ENCODE measurements at places on chromosomes 7 and 10.

GRCh38 chr7:80095545-80095944 lies 39.1 kb upstream of the GNAI1 start:
- no peak for DNase-seq

DNA sequence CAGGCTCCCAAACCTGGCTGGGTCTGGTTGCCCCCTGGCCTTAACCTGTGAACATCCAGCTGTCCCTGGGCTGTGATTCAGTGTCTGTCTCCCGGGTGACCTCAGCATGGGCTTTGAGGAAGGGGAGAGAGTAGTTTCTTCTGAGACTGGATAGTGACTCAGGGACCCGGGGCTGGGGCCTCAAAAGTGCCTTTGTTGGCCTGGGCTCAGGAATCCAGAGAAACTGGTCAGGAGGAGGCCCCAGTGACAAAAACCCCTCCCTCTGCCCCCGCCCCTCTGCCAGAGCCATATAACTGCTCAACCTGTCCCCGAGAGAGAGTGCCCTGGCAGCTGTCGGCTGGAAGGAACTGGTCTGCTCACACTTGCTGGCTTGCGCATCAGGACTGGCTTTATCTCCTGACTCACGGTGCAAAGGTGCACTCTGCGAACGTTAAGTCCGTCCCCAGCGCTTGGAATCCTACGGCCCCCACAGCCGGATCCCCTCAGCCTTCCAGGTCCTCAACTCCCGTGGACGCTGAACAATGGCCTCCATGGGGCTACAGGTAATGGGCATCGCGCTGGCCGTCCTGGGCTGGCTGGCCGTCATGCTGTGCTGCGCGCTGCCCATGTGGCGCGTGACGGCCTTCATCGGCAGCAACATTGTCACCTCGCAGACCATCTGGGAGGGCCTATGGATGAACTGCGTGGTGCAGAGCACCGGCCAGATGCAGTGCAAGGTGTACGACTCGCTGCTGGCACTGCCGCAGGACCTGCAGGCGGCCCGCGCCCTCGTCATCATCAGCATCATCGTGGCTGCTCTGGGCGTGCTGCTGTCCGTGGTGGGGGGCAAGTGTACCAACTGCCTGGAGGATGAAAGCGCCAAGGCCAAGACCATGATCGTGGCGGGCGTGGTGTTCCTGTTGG lies at the start of gene CLDN4:
Gene CLDN4, plus strand, starts transcription at position 316 of the 903 bp plus-strand sequence. Its CDS starts 206 bp downstream, at position 522.
- DNase-seq = no peak

DNA sequence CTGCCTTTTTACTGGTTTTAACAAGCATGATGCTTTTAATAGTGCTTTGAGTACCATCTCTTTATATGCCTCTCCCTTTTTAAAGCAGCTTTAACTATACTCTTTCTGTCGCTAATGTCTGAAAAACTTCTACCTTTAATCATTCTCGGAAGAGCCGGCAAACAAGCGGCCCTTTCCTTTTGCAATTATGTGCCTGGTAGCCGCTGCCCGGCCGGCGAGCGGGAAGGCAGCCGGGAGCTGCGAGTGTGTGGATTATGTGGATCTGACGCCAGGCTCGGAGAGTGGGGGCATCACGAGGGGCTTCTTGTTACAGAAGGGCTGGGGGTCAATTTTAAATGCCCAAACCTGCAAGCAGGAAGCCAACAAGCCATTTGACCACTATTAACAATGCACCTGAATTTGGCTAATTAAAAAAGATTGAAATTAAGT lies 120.9 kb downstream of the BUB3 start:
- no peak for DNase-seq

GRCh38 chr7:112083776-112084355 lies 122.3 kb downstream of the DOCK4 start:
- no peak for DNase-seq

- no peak for DNase-seq
Observed at GRCh38 chr10:91864099-91864498, 45.2 kb downstream of the FGFBP3 start.

GRCh38 chr10:111075577-111076185 lies 1.1 kb upstream of the ADRA2A start:
- no peak for DNase-seq

- no peak for DNase-seq
Observed at GRCh38 chr7:143460271-143460979, 17.2 kb downstream of the TAS2R60 start.

GRCh38 chr7:64574540-64575099 lies 11.7 kb upstream of the ZNF680 start:
- no peak for DNase-seq

- DNase-seq = peak; percentile 58
Observed at GRCh38 chr7:129166745-129167144, 21.7 kb upstream of the SMO start.

GRCh38 chr7:96303686-96304443 lies 18.0 kb downstream of the SLC25A13 start:
- DNase-seq = no peak

DNA sequence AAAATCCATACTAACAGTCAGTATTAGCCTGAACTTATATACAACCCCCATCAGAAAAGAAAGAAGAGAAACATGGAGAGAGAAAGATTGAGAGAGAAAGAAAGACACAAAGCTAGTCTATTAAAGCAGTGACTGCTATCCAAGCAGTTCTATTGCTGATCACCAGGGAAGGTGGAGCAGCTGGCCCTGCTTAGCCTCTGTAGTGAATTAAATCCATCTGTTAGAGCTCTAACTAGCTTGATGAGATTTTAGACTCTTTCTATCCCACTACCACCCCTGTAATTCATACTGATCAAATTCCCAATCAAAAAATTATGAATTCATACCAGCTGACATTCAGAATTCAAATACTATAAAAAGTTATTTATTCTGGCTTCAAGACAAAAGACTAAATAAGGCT lies 486.0 kb upstream of the LRRN3 start:
- DNase-seq = no peak

GRCh38 chr7:5692112-5692844 lies 89.2 kb downstream of the RNF216 start:
- DNase-seq = peak; percentile 71

DNA sequence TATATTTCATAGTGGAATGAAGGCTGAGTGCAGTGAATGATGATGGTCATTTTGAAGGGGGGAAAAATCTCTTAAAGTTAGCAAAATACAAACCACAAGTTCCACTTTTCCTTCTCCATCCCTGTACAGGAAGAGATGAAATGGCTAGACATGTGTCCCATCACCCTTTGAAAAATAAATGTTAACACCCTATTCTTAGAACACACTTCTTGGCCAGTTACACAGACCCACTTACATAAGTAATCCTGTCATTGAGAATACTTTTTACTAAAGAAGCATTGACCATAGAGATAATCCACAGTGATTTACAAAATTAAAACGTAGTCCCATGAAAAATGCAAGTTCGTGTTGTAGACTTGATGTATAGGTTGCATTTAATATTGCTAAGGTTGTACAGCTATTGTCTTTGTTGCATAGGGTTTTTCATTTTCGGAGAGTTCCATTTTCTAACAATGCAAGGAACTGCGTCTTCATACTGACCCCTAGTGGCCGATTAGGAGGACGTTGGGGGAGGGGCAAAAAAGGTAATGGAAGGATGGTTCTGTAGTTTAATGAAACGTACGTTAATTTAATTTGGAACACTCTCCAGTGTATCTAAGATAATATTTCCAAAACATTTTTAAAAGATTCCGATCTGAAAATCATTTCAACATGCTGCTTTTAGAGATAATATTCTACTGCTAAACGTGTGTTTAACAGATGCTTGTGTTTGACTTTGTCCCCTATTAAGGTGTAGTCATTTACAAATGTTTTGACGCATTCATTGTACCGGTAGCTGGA lies 60.9 kb downstream of the ARMC3 start:
- peak; percentile 82 for DNase-seq

DNA sequence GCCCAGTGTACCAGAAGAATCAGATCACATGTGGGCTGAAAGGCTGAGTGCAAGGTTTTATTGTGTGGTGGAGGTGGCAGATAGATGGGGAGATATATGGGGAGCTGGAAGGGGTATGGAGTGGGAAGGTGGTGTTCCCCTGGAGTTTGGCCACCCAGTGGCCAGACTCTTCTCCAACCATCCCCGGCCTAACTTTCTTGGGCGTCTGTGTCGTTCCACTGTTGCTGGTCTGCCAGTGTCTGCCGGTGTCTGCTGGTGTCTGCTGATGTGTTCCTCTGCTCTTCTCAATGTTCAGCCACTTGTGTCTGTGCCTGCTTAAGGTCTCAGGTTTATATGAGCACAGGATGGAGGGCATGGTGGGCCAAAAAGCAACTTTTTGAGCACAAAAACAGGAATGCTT lies 78.4 kb upstream of the PALS2 start:
- DNase-seq = no peak

- no peak for DNase-seq
Observed at GRCh38 chr7:110001254-110001938, 1089.5 kb upstream of the LRRN3 start.

- DNase-seq = no peak
Observed at GRCh38 chr7:95365151-95365550, 31.0 kb downstream of the PON3 start.

GRCh38 chr10:76303682-76304316 lies 872.4 kb downstream of the LRMDA start:
- peak; percentile 42 for DNase-seq

- no peak for DNase-seq
Observed at GRCh38 chr10:16384021-16384420, 52.8 kb upstream of the PTER start.

- no peak for DNase-seq
Observed at GRCh38 chr10:102832248-102832647, 5.0 kb downstream of the CYP17A1 start.

DNA sequence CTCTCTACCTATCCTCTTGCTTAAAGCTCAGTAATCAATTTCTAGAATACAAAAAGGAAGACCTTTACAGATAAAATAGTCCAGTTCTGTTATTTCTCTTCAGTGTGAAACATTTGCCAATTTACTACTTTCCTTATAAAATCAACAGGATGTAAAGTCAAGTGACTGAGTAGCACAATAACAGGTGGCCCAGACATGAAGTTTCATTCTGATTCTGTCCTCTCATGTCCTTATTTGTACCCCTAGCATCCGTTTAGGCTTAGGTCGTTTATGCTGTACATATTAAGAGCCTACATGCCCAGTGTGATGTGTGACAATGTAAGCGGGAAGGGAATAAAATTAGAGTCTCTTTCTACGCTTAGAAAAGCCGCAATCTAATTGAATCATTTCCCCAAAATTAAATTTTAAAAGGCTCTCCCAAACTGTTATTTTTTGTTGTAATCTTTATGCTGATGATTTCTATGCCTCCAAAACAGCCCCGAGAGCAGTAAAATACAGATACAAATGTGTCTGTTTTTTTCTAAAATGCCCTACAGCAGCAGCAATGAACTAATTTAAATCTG lies 29.1 kb downstream of the EPC1 start:
- peak; percentile 34 for DNase-seq

DNA sequence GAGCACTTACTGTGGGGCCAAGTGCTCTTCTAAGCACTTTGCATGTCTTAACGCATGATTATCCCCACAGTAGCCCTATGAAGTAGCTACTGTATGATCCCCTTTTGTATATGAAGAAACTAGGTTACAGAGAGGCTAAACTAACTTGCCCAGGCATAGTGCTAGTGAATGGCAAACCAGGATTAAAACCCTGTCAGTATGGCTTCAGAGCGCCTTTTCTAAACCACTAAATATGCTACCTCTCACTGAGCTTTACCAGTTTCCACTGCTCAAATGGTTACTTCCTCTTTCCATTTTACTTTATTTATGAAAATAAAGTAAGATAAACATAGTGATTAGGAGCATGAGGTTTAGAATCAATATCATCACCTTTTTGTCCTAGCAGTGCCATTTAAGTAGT lies 73.6 kb downstream of the PODXL start:
- DNase-seq = no peak

DNA sequence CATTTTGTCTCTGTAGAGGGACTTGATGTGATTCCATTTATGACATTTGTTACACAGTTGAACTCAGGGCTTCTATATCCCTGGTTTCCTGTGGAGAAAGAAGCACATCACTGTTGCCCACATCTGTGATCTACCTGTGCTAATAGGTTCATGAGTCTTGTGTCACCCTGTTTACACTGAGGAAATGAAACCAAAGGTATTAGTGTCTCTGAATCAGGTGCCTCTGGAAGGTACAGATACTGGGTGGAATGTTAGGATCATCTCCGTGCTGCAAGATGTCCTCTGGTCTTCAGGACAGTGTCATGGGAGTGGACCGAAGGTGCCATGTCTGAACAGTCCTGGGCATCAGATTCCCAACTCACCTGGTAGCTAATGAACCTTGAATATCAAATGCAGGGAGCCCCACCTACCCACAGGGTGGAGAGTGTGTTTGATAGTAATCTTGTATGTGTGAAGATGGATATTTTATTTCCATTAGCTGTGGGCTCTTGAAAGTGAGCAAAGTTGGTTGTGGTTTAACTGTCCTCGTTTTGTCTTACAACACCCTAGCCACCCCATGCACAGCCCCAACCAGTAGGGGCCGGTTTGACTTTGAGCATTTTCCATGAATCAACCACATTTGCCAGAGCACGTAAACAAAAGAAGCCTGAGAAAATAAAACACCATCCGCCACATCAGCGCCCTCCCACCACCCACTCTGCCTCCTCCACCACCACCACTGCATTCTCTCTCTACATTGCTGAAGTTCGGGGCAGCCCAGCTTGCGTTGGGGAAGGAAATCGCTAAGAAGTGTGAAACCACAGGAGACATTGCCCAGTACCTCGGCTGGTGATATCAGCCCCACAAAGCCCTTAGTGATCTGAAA lies 40.7 kb downstream of the TARP start:
- DNase-seq = peak; percentile 82

DNA sequence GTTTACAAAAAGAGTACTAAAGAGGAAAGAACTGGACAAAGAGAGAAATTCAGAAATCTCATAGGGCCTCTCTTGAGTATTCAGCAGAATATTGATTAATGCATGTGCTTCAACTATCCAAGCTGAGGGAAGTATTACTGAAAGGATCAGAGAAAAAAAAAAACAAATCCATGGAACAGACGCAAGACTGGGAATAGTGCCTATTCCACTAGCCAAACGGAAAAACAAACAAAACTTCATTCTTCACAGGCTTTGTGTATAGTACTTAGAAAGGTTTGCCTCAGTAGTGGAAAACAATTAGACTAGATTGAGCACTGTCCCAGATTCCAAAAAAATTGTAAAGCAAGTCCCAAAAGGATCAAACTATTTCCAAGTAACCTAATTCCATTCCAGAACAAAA lies 106.2 kb downstream of the TFEC start:
- DNase-seq = no peak

DNA sequence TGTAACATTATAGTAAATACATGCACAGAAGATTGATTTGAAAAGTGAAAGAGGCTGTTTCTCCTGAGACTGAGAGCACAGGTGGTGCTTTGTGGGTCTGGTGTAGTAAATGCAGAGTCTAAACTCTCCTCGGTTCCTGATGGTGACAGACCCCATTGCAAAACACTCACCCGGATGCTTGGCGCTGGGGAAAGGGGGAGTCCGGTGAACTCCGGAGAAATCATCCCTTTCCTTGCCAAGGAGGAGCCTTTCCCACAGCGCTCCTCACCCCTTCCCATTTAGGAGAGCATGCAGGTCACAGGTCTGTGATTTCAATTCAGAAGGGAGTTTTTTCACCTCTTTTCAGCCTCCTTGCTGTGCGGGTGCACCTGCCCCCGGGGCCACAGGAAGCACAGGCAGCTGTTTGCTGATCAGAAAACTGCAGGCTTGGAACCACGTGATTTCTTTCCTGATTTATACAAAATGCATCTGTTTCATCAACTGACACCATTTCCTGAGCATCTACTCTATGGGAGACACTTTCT lies 75.6 kb upstream of the LYZL2 start:
- DNase-seq = peak; percentile 69

- peak; percentile 85 for DNase-seq
Observed at GRCh38 chr10:84308481-84309304, 19.7 kb upstream of the CCSER2 start.
